Posterior vena cava (tissue), 2 donors: ENCODE measurements at places on chromosomes 3 and 15. TPM values are rescaled to one million over a fixed set of nuclear protein-coding genes. Genes with fewer than 3 reads are reported as not detected.

The GHSR gene
- not detected for total RNA-seq

- DNase-seq = no peak
Observed at GRCh38 chr3:141550926-141551665, 64.3 kb downstream of the RASA2 start.

DNA sequence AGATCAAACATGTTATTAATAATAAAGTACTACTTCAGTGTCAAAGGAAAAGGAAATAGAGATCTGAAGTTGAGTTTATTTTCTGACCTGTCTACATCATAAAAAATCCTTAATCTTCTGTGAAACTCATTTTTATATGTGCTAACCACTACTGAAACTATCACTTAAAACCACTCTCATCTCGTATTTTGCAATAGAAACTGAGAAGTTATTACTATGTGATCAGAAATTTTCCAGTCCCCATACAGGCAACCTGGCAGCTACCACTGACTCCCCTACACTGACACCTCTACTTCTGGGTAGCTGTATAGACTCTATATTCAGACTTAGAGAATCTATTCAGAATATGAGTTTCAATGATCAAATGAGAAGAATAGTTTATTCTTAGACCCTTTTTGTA, 8.3 kb downstream of the HDGFL3 start:
- DNase-seq = no peak

GRCh38 chr15:81046290-81046689, 45.6 kb downstream of the TLNRD1 start:
- DNase-seq = no peak

DNA sequence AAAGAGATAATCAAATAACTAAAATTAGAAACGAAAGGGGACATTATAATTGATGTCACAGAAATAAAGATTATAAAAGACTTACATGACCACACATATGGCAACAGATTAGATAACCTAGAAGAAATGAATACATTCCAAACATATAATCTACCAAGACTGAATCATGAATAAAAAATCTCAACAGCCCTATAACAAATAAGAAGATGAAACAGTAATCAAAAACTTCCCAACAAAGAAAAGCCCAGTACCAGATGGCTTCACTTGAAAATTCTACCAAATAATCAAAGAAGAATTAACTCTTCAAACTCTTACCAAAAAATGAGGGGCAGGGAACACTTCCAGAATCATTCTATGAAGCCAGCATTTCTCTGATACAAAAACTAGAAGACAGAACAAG, 11.8 kb downstream of the TOP2B start:
- no peak for DNase-seq

- DNase-seq = no peak
Observed at GRCh38 chr3:66692042-66692765, 191.4 kb upstream of the LRIG1 start.
